ENCODE measurements at places on chromosomes 3 and 15.

DNA sequence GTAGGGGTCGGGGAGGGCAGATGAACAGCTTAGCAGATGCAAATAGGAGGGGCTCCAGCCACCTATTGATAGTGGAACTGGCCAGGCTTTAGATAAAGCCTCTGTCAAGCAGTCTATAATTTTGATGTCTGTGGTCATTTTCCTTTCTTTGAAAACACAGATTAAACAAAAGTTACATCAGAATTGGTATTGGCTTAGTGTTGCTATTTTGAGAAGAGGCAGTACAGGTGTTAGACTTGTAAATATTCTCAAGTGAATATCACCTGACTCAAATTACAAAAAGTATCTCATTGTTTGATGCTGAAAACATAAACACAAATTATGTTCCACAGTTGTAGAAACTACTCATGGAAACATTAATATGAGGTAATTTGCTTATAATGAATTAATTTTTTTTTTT lies 18.1 kb downstream of the GHRL start:
- DNase-seq: no peak

- no peak for DNase-seq
These were observed 144.2 kb downstream of the GHSR start for GRCh38 chr3:172303941-172304558.

GRCh38 chr15:92429378-92430068 lies 35.8 kb downstream of the ST8SIA2 start:
- DNase-seq: peak; percentile 4

GRCh38 chr15:92533298-92533697 lies 122.3 kb downstream of the FAM174B start:
- DNase-seq: no peak

DNA sequence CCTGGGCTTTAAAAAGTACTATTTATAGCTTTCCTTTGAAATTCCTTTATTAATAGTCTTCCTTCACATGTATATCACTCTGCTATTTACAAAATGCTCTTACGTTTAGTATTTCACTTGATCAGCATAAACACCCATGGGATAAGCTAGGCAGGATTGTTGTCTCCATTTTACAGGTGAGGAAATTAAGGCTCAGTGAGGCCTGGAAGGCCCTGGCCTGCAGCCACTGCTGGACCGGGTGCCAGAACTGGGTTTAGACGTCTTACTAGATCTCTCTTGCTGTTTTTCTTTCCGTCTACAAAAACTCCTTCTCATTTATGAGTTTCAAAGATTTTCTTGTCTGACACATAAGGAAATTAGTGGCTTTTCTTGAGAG lies 236.4 kb downstream of the LPP start:
- DNase-seq: no peak

GRCh38 chr3:132293251-132293650 lies 24.0 kb upstream of the ACP3 start:
- DNase-seq: no peak

- DNase-seq: no peak
These were observed 108.8 kb downstream of the DLG1 start for GRCh38 chr3:197189623-197190022.

DNA sequence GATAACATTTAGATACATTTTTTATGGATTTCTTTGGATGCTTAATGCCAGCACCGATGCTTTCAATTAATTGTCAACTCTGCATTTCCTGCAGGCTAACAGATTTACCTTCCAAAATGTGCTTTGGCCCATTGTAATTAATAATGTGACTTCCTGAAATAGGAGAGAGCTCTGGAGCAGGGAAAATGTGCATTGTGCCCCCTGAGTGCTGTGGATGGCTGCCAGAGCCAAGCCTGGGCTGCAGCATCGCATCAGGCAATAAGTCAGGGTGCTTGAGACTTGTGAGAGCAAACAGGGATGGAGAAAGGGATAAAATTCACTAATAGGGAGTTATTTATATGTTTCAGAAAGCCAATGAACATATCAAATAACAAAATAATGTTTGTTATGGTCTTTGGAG lies 133.8 kb downstream of the MOBP start:
- DNase-seq: no peak

DNA sequence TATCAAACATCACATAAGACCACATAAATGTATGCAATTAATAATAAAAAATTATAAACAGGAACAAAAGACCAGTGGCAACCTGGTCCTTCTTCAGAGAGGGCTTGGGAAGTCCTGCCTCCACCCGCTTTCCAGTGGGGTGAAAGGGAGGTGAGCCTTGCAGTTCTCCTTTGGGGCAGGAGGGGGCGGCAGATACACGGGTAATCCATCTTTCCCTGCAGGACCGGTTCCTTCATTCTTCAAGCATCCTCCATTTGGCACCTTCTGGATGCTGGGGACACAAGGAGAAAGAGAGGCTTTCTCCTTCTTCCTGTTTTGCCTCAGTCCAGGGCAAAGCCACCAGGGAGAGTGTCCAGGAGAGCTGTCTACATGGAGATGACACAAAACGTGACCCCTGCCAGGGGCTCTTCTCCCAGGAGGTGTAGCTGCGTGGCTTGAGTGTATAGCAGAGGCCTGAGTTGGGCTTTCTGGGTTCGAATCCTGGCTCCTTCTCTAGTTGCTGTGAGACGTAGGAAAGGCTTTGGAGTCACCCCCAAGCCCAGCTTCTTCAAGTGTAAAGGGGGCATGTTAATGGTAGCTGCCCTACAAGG lies 23.2 kb downstream of the RPLP1 start:
- peak; percentile 66 for DNase-seq

All from hematopoietic multipotent progenitor cell treated with erythropoietin and hydrocortisone succinate and interleukin-3 and kit ligand, for 8 days (in vitro differentiated cells).